PC-3 (cell line): ENCODE measurements at places on chromosomes 1 and 21. TPM values are rescaled to one million over a fixed set of nuclear protein-coding genes. Genes with fewer than 3 reads are reported as not detected.

GRCh38 chr1:84090447-84091245 is 53.4 kb upstream of the PRKACB start:
- DNase-seq, result peak; percentile 78

GRCh38 chr1:16076031-16076864 is 2.8 kb upstream of the FAM131C start:
- peak; percentile 96 for DNase-seq

DNA sequence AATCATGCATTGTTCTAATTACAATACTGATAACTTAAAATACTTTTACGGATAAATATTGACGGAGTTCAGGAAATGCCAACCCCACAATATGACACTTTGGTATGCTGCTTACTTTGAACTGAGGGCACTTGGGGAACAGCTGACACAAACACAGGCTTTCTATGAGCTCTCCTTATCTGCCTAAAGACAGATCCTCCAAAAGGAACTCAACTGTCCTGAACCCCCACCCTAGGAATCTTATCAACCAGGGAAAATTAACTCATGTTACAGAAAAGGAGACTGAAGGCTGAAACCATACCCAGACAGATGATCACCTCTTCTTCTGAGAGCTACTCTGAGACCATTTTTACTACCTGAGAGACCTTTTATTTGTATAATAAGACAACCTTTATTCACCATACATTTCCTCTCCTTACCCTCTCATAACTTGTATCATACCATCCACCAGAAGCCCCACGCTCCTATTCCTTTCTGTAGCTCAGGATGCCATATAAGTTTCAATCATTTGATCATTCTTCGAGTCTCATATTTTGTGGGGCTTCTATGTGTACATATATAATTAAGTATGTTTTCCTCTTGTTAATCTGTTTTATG is 239.5 kb downstream of the FAF1 start:
- no peak for DNase-seq

DNA sequence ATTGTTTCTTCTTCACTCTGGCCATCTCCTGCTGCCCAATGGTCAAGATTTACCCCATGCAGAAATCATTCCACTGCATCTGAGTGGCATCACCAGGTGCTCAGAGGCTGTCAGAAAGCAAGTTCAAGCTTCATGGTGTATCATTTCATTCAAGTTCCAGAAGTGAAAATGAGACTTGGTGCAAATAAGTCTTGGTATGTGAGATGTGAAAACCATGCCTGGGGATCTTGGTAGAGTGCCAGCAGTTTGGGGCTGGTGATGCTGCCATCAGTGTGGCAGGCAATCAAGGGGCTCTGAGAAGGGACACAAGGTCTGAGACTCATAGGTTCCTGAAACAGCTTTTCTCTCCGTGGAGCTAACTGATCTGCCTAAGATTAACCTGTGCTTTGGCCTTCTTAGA is 52.0 kb downstream of the CD2 start:
- DNase-seq, result no peak

RGS18 gene
- not detected in 2 replicates for total RNA-seq

DNA sequence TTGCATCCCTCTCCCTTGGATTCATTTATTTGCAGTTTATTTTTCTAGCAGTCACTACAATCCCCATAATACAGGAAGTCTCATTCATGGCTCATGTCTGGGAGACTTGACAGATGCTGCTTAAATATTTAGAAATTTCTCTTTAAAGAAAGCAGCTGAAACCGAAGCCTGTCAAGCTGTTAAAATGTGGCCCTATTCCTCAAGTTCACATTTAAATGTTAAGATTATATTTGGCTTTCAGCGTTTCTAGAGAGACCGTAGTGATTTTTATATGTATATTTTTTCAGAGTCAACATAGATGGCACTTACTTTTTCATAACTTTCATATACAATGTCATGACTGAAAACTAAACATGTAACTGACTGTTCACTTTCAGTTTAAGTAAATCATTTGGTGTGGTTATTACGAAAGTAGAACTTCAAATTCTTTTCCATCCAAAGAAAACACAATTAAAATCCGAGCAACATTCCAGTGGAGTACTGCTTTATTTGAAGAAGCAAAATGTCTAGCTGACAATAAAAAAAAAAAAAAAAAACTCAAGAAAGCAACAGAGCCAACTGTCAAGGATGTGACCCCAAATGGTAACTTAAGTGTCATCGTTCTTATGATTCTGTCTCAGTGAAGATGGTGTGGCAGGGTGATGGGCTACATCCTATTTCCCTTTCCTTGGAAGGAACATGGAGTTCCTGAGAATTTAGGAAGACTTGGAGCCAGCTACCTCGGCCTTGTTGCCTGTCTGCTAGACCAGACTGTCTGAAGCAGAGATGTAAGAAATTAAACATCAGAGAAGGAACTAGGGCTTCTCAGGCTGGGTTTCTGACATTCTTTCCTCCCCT is 37.8 kb downstream of the MIS18A start:
- no peak for DNase-seq

DNA sequence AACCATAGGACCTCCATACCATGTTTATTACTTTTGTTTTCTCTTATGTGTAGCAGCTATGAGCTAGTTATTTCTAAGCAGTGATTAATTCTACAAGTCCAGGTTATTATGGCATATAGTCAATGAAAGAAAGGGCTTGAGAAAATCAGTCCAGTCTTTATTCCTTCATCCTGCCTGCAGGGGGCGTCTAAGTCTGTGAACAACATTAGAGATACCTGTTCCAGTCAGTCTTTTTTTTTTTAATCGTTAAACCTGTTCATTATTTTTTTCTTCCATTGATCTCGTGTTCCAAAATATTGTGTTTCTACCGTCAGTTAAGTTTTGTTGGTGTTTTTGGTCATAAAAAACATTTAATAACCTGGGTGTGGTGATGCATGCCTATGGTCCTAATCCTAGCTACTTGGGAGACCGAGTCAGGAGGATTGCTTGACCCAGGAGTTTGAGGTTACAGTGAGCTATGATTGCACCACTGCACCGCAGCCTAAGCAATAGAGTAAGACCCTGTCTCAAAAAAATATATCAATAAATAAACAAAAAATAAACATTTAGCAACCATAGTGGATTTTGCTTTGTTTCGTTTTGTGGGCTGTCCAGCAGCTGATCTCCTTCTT is 29.4 kb upstream of the CD2 start:
- DNase-seq, result peak; percentile 76

- DNase-seq, result no peak
Measured at GRCh38 chr1:160767395-160768294, 28.3 kb upstream of the LY9 start.

ACTA1 gene
- total RNA-seq, result 0.80 TPM in 1 of 2 replicates, not detected in the other

LCE1B gene
- total RNA-seq, result not detected in 2 replicates

- DNase-seq, result peak; percentile 3
Measured at GRCh38 chr21:32426066-32426465, 13.6 kb downstream of the EVA1C start.

DNA sequence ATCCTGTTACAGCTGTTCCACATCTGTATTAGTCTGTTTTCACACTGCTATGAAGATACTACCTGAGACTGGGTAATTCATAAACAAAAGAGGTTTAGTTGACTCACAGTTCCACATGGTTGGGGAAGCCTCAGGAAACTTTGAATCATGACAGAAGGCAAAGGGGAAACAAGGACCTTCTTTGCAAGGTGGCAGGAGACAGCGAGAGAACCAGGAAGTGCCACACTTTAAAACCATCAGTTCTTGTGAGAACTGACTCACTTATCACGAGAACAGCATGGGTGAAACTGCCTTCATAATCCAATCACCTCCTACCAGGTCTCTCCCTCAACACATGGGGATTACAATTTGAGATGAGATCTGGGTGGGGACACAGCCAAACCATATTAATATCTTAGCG is 110.3 kb upstream of the TRABD2B start:
- no peak for DNase-seq

PRAMEF8 gene
- not detected in 2 replicates for total RNA-seq

DNA sequence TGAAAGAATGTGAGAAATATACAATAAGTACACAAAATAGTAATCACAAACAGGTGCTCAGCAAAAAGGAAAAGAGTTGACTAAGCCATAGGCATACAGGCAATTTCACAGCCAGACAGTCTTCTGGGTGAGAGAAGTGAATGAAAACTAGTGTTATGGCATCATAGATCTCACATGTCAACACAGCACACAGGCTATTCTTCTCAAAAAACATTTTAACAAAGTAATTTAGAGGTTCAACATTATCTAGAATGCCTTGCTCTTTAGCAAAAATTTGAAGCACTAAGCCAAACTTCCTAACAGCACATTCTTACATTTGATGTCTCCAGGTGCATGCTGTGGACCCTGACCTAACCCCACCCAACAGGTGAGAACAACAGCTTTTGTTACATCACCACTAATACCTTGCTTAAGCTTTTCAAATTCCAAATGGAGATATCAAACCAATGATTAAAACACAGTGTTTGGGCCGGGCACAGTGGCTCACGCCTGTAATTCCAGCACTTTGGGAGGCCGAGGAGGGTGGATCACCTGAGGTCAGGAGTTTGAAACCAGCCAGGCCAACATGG is 30.5 kb downstream of the OTUD7B start:
- no peak for DNase-seq

- no peak for DNase-seq
Measured at GRCh38 chr1:207093944-207094343, 5.3 kb downstream of the C4BPB start.

GRCh38 chr21:24395320-24395923 is 1211.9 kb downstream of the MRPL39 start:
- DNase-seq, result no peak

DNA sequence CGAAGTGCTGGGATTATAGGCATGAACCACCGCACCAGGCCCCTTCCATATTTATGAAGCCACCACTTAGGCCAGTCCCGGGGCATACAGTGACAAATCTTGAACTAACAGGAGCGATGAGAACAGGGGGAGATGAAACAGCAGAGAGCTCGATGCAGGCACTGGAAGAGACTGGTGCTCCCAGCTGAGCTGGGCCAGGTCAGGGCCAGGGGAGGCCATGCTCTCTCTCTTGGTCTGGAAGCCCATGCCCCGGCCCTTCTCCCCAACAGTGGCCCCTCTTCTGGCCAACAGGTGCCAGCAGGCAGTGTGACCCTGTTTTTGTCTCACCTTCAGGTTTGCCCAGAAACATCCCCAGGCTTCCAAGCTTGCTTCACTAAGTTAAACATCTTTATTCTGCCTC is 269.9 kb upstream of the C1orf174 start:
- no peak for DNase-seq

GRCh38 chr1:107277022-107277421 is 136.2 kb downstream of the NTNG1 start:
- DNase-seq, result peak; percentile 65

CD34 gene
- total RNA-seq, result not detected in 2 replicates

DNA sequence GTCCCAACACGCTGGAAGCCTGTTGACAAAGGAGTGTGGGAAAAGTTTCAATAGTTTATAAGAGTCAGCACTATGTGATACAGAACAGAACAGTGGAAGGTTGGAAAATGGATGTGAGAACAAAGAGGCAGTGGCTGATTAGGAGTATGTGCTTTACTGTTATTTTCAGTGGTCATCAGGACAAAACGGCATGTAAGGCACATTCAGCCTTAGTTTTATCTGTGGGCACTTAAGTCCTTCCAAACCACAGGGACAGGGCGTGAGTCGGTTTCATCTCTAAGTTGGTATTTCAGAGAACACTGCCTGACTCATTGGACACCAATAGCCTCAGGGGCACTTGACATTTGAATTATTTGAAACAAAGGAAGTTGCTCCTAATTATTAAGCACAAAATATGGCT is 306.9 kb downstream of the ASTN1 start:
- peak; percentile 21 for DNase-seq

DNA sequence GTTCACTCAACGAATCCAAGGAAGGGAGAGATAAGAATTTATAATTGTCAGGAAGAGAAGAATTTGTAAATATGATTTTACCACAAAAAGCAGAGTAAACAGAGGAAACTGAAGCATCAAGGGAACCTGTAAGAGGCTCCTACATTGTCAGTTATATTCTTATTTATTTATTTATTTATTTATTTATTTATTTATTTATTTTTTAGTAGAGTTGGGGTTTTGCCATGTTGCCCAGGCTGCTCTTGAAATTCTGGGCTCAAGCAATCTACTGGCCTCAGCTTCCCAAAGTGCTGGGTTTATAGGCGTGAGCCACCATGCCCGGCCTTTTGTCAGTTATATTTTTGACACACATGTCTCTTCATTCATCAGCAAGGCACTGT is 47.1 kb downstream of the FCRL3 start:
- no peak for DNase-seq

- no peak for DNase-seq
Measured at GRCh38 chr1:211833174-211833820, 2.7 kb upstream of the LPGAT1 start.

DNA sequence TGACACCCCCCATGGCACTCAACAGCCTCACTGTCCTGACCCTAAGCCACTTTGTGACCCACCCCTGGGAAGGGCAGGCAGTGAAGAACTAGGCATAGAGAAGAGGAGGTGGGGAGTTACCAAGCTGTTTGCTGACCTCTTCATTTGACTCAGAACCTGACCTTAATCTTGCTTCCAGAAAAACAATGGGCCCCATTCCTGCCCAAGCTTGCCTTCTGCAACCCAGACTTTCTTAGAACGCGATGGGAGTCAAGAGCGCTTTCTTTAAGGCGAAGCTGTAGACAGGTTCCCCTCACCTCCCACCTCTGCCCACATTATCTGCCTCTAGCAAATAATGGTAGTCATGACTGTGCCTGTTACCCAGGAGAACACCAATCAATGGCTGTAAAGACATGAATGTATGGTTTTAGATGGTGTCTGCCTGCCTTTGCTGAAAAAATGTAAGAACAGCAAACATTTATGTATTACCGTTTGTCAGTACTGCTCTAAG is 8.2 kb upstream of the CBR3 start:
- no peak for DNase-seq

GRCh38 chr1:11492235-11492634 is 13.3 kb downstream of the DISP3 start:
- DNase-seq, result no peak

GRCh38 chr1:6545276-6546112 is 8.8 kb downstream of the NOL9 start:
- peak; percentile 26 for DNase-seq

DNA sequence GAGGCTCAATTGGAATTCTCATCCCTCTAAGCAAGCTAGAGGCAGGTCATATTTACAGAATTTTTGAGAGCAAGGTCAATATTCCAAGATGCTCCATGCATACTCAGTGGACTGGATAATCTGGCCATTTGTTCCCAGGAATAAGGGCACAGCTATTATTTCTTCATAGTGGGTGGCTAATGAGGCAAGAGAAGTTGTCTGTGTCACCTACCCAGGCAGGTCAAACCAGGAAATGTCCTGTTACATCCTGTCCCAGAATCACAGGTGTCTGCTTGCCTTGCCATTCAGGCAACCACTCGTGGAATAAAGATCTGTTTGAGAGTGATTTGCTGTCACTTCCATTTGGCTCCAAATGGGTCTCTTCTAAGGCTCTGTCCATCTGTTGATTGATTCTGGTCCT is 85.2 kb upstream of the ZP4 start:
- no peak for DNase-seq

DNA sequence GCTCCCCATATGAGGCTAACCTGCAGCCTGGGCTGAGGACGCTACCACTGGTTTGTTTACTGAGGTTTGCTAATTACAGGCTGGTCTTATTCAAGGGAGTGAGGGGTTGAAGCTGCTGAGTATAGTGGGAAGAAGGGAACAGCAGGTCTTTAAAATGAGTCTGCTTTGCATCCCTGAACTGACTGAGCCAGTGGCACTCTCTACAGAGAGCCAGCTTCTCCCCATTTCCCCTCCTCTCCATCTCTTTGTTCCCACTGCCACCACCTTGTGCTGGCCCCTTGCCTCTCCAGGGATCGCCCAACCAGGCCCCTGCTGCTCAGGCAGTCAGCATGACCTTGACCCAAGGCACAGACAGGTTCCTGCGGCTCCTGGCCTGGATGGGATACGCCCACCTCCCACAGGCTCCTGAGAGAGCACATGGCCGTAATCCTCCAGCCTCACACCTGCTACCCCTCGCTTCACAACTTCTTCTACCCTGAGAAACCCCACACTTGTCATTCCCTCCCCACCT is 45.0 kb downstream of the IER5 start:
- no peak for DNase-seq

MSH4 gene
- total RNA-seq, result 0.17 TPM in 1 of 2 replicates, not detected in the other
